ENCODE measurements at places on chromosomes 5 and 9. TPM values are rescaled to one million over a fixed set of nuclear protein-coding genes. Genes with fewer than 3 reads are reported as not detected.

Gene KCNV2
- total RNA-seq = not detected

Gene DOK3
- 6.0 TPM for total RNA-seq

Gene PRDM9
- total RNA-seq = not detected

Gene SAXO1
- 0.06 TPM for total RNA-seq

Gene MYOT
- not detected for total RNA-seq

Gene SLCO6A1
- not detected for total RNA-seq

Gene AMBP
- not detected for total RNA-seq

- H3K27ac ChIP-seq = no peak overlapping the region
- no peak for DNase-seq
- H3K36me3 ChIP-seq = no peaks in the 10 kb centered on the region
- no peaks in the 10 kb centered on the region for H3K27me3 ChIP-seq
Observed at GRCh38 chr9:69016191-69017096, 2.5 kb upstream of the PRKACG start.

DNA sequence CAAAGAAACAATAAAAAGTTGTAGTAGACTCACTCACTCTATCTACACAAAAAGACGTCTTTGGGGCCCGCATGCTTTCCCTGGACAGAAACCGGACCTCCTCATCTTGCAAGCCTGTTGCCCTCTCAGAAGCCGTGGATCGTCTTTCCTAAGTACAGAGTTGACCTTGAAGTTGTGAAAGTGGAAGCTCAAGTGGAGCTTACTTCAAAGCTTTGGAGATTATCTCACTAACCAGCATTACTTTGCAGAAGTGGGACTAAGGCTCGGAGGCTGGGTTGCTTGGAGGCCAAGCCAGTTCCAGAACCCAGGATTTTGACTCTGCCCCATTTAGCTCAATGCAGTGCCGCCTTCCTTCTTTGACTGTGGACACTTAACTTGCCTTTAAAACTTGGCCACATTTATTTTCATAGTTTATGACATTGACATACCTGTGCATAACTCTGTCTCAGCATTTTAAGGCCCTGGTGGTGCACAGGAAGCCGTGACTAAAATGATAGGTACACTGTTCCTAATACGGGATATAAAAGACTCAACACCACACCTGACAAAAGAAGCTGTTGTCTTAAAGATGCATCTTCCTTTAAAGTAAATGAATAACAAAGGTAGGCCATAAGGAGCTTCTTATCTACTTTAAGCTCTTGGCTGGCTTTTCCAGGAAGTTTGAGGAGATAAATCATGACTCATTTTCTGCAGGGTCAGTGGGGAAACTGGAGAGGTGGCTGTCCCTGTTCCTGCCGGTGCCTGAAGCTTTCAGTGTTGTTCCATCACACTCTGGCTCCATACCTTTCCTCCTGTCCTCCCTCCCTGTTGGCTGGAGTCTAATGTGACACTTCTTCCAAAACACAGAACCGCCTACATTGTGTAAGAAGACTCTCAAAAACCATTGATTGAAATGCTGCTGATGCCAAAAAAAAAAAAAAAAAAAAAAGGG, 10.7 kb downstream of the SLC25A25 start:
- peak; percentile 85 for DNase-seq
- no peaks in the 10 kb centered on the region for H3K36me3 ChIP-seq
- peaks cover 28% of the 10 kb centered on the region for H3K4me1 ChIP-seq
- peak overlapping the region; percentile 68 for H3K27ac ChIP-seq
- no peak overlapping the region for H3K4me3 ChIP-seq
- H3K27me3 ChIP-seq = no peaks in the 10 kb centered on the region

- no peak for DNase-seq
- no peaks in the 10 kb centered on the region for H3K4me1 ChIP-seq
- H3K27me3 ChIP-seq = no peaks in the 10 kb centered on the region
- H3K4me3 ChIP-seq = no peak overlapping the region
Observed at GRCh38 chr9:130311408-130312140, 46.0 kb downstream of the HMCN2 start.

GRCh38 chr9:105357937-105358336, 89.9 kb upstream of the FSD1L start:
- H3K4me1 ChIP-seq = no peaks in the 10 kb centered on the region
- no peak overlapping the region for H3K4me3 ChIP-seq
- H3K36me3 ChIP-seq = peaks cover 22% of the 10 kb centered on the region
- H3K27me3 ChIP-seq = no peaks in the 10 kb centered on the region
- no peak for DNase-seq
- no peak overlapping the region for H3K27ac ChIP-seq

DNA sequence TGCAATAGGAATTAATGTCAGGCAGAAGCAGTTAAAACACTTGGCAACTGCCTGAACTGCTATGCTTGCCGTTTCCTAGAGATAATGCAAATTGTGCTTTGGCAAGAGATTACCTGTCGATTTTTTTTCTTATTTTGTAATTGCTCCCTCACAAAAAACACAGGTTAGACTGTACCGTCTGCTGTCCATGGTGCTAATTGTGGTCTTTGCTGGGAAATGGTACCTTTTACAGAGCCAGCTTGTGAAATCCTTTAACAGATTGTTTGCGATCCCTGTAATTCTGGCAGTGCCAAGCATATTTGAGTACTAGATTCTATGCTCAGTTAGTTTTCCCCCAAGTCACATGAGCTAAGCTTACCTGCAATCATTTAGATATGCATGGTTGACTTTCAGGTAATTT, 2125.8 kb upstream of the WWC1 start:
- no peak overlapping the region for H3K27ac ChIP-seq
- no peaks in the 10 kb centered on the region for H3K27me3 ChIP-seq
- peak; percentile 0 for DNase-seq
- no peak overlapping the region for H3K4me3 ChIP-seq
- no peaks in the 10 kb centered on the region for H3K4me1 ChIP-seq

DNA sequence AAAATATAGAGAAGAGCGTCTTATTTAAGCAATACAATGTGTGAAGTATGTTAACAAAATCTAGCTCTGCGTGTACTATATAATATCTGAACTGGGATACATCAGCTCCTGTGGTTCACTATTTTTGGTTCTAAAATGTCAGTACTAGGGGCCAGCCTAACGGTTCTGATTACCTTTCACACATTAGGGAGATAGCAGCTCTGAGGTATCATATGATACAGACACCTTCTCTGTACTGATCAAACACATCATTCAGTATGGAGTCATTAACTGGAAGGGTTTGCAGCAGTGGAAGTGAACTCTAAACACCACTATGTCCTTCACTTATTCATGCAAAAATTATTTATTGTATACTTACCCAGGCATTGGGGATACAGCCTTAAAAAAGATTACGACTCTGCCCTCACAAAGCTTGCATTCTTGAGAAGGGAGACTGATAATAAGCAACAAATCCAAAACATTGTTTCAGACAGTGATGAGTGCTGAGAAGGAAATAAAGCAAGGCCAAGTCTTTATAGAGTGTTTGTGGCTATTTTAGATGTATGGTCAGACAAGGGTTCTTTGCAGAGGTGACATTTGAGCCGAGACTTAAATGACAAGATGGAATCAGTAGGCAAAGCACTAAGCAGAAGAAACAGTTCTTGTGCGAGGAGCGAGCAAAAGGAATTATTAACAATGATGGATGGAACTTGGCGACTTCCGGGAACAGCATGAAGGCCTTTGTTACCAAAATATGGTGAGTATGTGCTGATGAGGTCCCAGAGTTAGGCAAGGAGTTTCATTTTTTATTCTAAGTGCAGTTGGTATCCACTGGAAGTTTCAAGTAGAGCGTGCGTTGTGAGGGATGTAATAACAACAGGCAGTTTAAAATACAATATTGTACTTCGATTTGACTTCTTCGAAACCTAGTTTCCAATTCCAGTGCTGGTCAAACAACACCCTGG, 1.8 kb upstream of the LNPEP start:
- peak overlapping the region; percentile 74 for H3K4me3 ChIP-seq
- peaks cover 60% of the 10 kb centered on the region for H3K4me1 ChIP-seq
- H3K36me3 ChIP-seq = no peaks in the 10 kb centered on the region
- DNase-seq = no peak

DNA sequence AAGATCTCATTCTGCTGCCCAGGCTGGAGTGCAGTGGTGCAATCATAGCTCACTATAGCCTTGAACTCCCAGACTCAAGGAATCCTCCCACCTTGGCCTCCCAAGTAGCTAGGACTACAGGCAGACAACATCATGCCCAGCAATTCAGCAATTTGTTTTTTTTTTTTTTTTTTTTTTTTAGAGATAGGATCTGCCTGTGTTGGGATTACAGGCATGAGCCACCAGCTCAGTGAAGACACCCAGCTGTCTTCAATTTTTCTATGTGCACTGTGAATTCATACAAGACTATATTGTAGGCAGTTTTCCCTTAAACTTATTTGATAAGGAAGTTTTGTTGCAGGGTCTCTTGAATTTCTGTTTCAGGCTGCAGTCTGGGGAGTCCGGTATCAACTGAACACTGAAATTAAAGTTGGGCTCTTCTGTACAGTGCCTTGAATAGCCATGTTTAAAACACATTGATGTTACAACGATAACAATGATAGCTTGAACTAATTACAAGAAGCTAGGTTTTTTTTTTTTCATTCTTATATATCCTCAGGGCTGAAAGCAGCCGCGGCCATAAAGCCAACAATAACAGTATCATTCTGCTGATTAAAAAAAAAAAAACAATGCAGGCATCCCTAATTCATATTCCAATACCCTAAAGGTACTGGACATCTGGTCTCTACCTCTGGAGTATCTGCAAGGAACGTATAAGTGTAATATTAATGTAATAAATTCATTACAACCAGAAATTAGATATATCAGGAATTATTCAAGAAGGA, 63.5 kb downstream of the MPDZ start:
- peaks cover 42% of the 10 kb centered on the region for H3K36me3 ChIP-seq
- no peak overlapping the region for H3K4me3 ChIP-seq
- DNase-seq = no peak
- no peaks in the 10 kb centered on the region for H3K4me1 ChIP-seq
- H3K27me3 ChIP-seq = no peaks in the 10 kb centered on the region

DNA sequence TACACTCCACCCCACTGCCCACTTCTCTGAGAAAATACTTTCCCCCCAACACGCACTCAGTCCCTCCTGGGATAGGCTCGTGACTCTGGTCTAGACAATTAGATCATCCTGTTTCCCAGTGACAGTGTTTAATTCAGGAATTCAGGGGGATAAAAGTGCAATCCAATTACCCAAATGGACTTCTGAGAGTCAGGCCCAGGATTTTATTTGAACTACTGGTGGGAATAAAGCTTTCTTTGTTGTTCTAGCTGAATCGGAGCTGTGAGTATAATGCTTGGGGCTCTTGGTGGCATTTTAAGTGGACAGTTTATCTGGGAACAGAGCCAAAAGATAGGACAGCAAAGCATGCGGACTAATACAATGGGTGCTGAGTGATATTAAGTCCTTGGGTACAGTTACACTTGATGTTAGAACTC, 683.3 kb downstream of the MAT2B start:
- no peaks in the 10 kb centered on the region for H3K27me3 ChIP-seq
- DNase-seq = peak; percentile 89
- H3K36me3 ChIP-seq = no peaks in the 10 kb centered on the region
- no peak overlapping the region for H3K4me3 ChIP-seq
- H3K4me1 ChIP-seq = peaks cover 33% of the 10 kb centered on the region

DNA sequence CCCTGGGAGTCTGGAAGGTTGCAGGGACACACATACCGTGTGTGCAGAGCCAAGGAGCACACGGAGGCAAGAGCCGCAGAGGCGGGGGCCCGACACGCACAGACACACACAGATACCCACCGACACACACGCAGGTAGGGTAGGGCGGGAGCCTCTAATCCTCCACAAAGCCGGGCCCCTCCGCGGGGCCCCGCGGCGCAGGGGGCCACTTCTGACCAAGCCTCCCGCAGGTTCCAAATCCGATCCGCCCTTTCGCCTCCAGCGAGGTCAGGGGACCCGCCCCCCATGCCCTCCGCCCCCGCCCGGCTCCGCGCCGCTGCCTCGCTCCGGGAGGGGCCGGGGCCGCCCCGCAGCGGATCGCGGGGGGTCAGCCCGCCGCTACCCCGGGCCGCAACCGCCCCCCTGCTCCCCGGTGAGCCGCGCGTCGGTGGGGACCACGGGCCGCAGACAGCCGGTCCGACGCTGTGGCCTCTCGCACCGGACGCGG, 1.4 kb upstream of the LMX1B start:
- no peaks in the 10 kb centered on the region for H3K4me1 ChIP-seq
- no peaks in the 10 kb centered on the region for H3K36me3 ChIP-seq
- no peak overlapping the region for H3K27ac ChIP-seq
- H3K4me3 ChIP-seq = no peak overlapping the region
- H3K27me3 ChIP-seq = peaks cover 99% of the 10 kb centered on the region

GRCh38 chr5:41903382-41903891, 707 bp upstream of the RIMOC1 start:
- H3K36me3 ChIP-seq = peaks cover 8% of the 10 kb centered on the region
- no peak overlapping the region for H3K27ac ChIP-seq

GRCh38 chr9:94861589-94862272, 135.2 kb downstream of the AOPEP start:
- no peaks in the 10 kb centered on the region for H3K36me3 ChIP-seq
- H3K4me1 ChIP-seq = peaks cover 29% of the 10 kb centered on the region
- peak; percentile 77 for DNase-seq
- no peak overlapping the region for H3K27ac ChIP-seq
- no peak overlapping the region for H3K4me3 ChIP-seq

GRCh38 chr5:76371960-76372322, 31.1 kb upstream of the IQGAP2 start:
- H3K36me3 ChIP-seq = no peaks in the 10 kb centered on the region
- no peak for DNase-seq
- H3K27me3 ChIP-seq = no peaks in the 10 kb centered on the region

DNA sequence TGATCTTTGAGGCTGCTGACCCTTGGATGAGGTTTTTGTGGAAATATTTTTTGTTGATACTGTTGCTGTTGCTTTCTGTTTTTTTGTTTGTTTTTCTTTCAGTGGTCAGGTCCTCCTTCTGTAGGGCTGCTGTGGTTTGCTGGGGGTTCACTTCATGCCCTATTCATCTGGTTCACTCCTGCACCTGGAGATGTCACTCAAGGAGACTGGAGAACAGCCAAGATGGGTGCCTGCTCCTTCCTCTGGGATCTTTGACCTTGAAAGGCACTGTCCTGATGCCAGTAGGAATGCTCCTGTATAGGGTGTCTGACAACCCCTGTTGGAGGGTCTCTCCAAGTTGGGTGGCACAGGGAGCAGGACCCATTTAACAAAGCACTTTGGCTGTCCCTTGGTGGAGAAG, 67.0 kb upstream of the ACTBL2 start:
- no peaks in the 10 kb centered on the region for H3K36me3 ChIP-seq
- H3K4me1 ChIP-seq = no peaks in the 10 kb centered on the region
- no peak for DNase-seq
- H3K4me3 ChIP-seq = no peak overlapping the region
- no peaks in the 10 kb centered on the region for H3K27me3 ChIP-seq
- no peak overlapping the region for H3K27ac ChIP-seq

DNA sequence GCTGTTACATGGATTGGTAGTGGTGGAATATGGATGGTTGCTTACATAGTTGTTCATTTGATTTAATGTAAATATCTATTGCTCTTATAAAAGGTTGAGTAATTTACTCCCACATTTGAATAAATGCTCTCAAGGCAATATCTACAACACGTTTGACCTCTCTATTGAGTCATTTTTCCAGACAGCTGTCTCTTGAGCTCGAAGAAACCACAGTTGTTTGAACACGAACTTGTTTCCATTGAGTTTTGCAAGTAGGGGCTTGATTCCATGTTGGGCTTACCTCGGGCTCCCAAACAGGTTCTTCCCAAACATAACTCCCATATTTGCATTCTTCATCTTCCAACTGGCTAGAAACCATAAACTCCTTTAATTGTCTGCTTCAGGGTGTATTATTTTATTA, 115.0 kb upstream of the HMHB1 start:
- no peak overlapping the region for H3K27ac ChIP-seq
- no peaks in the 10 kb centered on the region for H3K36me3 ChIP-seq
- no peak overlapping the region for H3K4me3 ChIP-seq
- no peak for DNase-seq
- H3K4me1 ChIP-seq = no peaks in the 10 kb centered on the region
- H3K27me3 ChIP-seq = no peaks in the 10 kb centered on the region

- no peaks in the 10 kb centered on the region for H3K36me3 ChIP-seq
- no peak overlapping the region for H3K4me3 ChIP-seq
- no peaks in the 10 kb centered on the region for H3K4me1 ChIP-seq
- DNase-seq = peak; percentile 25
- no peak overlapping the region for H3K27ac ChIP-seq
Observed at GRCh38 chr5:79200573-79201183, 35.3 kb upstream of the JMY start.

Measured in cardiac muscle cell (in vitro differentiated cells and primary cell).